Inflammatory macrophage (primary cell): ENCODE measurements at places on chromosomes 3 and 15.

- DNase-seq, result peak; percentile 60
Observed at GRCh38 chr15:67076147-67076843, 10.9 kb downstream of the SMAD3 start.

GRCh38 chr3:64505419-64505818 is 182.4 kb downstream of the ADAMTS9 start:
- peak; percentile 50 for DNase-seq

- no peak for DNase-seq
Observed at GRCh38 chr3:5221701-5222100, 34.2 kb downstream of the EDEM1 start.

DNA sequence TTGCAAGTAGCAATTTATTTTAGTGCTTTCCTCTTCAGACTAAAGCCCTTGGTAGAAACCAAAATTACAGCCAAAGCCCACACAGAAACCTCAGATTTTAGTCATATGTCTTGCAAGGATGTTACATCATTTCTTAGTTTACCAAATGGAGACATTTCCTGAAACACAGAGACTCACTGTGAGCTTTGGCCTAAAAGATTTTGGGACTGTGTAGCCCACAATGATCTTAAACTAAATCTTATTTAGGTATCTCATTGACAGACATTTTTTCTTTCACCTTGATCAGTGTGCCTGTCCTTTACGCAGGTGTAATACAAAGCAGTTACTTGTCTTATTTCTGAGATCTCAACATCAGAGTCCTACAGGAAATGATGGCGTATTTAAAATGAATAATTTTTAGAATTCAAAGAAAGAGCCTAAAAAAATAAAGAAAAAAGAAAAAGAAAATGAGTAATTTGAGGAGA is 27.8 kb upstream of the AP4E1 start:
- DNase-seq, result peak; percentile 94

- no peak for DNase-seq
Observed at GRCh38 chr3:10445561-10446175, 59.7 kb downstream of the ATP2B2 start.

DNA sequence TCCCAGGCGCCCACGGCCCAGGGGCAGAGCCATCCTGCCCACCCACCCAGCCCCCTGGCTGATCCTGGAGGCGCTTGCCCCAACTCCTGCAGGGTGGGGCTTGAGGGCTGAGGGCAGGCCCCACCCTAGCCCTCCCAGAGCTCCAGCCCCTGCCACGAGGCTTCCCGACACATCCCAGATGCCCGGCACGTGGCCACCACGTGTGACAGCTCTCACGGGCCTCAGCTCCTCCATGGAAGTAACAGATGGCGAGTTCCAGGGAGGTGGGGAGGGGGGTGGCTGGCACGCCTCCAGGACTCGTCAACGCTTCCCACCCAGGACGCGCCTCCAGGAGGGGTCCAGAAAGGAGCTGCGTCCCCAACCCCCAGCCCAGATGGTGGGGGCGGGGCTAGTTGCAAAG is 29.1 kb downstream of the PLXND1 start:
- no peak for DNase-seq

- no peak for DNase-seq
Observed at GRCh38 chr3:36698314-36698713, 66.0 kb downstream of the DCLK3 start.

DNA sequence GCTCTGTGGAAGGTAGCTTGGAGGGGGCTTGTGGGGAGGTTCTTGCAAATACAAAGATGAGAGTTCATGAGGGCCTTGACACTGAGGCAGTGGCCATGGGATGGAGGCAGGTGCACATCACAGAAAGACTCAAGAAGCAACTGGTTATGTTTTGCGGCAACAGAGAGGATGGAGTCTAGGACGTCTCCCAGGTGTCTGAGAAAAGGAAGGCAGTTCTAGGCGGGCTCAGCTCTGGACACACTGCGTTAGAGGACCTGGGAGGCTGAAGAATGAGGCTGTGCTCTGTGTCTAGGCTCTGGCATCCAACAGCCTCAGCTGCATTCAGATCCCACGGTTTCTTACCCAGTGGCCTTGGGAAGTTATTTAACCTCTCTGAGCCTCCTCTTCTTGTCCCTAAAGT is 23.5 kb downstream of the NOX5 start:
- DNase-seq, result no peak

GRCh38 chr3:24472358-24472757 is 22.3 kb downstream of the THRB start:
- DNase-seq, result no peak

DNA sequence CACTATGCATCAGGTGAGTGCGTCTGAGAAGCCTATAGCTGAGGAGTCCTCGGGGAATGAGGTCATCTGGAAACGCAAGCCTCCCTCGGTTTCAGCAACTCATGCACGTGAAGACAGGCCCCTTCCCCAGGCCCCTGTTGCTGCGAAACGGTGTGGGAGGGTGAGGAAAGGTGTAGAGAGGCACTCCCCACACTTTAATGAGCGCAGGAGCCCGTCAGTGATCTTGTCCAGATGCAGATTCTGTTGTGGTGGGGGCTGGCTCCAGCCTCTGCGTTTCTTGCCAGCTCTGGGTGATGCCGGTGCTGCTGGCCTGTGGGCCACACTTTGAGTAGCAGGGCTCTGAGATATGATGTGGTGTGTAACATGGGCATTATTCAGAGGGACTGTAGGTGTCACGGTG is 38.6 kb upstream of the LACTB start:
- DNase-seq, result no peak

GRCh38 chr3:8985876-8986275 is 22.6 kb upstream of the RAD18 start:
- DNase-seq, result no peak

DNA sequence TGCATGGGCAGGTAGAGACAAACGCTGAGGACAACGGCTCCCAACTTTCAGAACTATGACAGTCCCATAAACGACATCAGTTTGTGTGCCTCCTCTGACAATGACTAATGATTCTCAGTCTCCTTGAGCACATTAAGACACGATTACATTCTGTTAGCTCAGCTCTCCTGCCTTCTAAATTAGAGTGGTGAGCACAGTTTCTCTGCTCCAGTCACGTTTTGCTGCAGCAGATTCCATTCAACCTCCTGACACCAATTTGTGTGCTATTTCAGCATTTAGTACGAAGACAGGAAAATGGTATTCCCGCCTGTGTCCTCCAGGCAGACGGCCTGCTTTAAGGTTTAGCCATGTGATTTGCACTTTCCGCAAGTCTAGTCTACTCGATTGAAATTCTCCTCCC is 458.4 kb upstream of the CFAP20DC start:
- no peak for DNase-seq

DNA sequence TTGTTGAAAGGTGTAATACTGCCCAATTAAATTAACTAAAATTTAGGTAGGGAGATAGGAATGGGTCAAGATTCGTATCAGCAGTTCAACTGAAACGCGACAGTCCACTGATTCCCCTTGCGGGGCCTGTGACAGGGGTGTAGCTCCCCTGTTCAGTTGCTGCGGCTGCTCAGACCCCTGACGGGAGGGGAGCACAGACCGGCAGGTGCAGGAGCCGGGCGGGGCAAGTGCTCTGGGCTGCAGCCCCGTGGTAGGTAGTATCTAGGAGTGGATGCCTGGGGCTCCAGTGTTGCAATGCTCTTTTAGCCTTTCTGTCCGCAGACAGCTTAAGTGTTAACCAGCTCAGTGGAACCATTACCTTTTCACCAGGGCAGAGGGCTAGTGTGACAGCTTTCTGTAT is 164.9 kb downstream of the ROBO2 start:
- no peak for DNase-seq
